AG04450 (cell line): ENCODE measurements at places on chromosomes 4 and X.

- DNase-seq: no peak
Observed at GRCh38 chr4:40206426-40206825, 9.6 kb downstream of the RHOH start.

GRCh38 chrX:18984381-18985185 lies 669 bp upstream of the PHKA2 start:
- no peak for DNase-seq

DNA sequence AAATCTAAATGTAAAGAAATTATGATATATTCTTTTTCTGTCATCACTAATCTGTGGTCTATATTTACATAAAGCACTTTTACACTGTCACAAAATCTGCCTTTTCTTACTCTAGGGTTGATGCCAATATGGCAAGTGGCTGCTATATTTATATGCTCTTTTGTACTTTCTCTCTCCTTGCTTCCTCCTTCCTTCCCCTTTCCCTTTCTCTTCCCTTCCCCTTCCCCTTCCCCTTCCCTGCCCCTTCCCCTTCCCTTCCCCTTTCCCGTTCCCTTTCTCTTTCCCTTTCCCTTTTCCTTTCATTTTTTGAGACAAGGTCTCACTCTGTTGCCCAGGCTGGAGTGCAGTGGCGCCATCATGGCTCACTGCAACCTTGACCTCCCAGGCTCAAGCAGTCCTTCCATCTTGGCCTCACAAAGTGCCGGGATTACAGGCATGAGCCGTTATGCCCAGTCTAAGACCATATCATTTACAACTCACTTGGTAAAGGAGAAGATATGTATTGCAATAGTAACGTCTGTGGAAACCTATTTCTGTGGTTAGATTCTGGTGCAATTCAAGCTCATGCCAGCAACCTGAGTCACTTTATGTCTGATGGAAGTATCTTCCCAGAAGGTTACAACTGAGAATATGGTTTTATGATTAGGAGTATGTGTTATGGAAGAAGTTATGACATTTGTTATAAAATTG lies 13.9 kb upstream of the PLAC8 start:
- DNase-seq: peak; percentile 42

GRCh38 chr4:156019246-156019645 lies 65.6 kb upstream of the CTSO start:
- no peak for DNase-seq

GRCh38 chr4:156838761-156839160 lies 132.8 kb downstream of the PDGFC start:
- DNase-seq: no peak

GRCh38 chr4:67809502-67809901 lies 55.3 kb upstream of the GNRHR start:
- DNase-seq: no peak

DNA sequence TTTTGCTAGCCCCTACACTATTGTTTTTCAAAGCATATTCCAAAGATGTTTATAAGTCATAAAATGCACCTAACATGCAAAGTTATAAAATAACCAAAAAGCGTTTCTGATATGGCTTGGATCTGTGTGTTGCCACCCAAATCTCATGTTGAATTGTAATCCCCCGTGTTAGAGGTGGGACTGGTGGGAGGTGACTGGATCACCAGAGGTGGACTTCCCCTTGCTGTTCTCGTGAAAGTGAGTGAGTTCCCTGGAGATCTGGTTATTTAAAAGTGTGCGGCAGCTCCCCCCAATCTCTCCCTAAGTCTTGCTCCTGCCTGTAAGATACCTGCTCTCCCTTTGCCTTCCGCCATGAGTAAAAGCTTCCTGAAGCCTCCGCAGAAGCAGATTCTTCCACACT lies 22.8 kb upstream of the SORBS2 start:
- DNase-seq: no peak

- DNase-seq: peak; percentile 21
Observed at GRCh38 chrX:53481816-53482465, 47.8 kb upstream of the HSD17B10 start.

DNA sequence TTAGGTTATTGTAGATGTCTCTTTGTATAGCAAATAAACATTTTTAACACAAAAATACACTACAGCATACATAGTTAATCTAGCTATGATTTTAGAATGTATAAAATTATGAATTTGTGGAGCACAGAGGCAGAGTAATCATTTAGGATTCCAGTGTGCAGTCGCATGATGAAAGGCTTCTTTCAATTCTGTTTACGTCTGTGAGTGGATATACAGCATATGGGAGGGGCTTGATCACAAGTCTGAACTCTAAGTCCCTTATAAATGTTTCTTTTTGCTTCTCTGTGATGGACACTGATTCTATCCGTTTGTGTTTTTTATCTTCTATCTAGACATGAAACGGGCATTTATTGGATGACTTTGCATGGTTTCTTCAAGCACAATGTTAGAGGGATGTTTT lies 1239.6 kb upstream of the AGA start:
- no peak for DNase-seq

DNA sequence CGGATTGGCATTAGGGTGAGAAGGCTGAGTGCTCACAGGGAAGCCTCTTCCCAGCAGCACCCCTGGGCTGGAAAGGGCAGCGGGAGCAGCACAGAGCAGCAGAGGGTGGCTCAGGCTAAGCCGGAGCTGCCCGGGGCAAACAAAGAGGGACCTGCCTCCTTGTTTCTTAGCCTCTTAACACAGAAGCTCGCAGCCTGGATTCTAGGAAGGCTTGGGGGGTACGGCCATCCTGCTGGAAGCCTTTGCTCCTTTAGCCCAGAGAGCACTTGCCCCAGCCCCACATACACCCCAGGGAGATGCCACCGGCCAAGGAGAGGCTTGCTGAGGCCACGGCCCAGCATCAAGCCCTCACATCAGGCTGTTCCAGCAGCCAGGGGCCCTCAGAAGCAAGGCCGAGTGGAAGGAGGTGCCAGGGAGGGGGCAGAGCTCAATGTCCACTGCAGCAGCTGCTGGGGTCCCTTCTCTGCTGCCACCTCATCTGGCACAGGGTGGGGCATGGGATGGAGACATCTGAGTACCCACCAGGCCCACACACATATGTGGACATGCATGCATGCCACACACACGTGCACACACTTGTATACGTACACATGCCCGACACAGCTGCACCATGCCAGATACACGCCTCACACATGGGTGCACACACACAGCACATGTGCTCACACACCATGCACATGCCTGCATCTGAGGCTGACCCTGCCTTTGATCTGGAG lies 20.3 kb upstream of the SPON2 start:
- no peak for DNase-seq

DNA sequence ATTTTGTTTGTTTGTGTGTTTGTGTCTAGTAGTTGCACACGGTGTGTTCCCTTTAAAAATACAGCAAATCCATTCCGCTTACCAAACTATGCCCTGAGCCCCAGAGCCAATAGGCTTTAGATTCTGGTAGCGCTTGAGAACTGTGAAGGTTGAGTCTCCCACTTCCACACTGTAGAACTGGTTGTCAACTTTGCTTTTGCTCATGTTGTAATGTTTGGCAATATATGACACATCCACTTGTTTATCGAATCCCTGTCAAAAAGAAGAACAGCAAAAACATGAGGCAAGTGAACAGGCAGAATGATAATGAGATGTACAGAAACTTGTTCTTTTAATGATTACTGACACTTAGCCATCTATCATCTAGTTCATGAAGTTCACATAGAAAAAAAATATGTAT lies 200.6 kb downstream of the MAPK10 start:
- no peak for DNase-seq

- DNase-seq: peak; percentile 27
Observed at GRCh38 chr4:2462218-2462991, 6.5 kb upstream of the RNF4 start.

DNA sequence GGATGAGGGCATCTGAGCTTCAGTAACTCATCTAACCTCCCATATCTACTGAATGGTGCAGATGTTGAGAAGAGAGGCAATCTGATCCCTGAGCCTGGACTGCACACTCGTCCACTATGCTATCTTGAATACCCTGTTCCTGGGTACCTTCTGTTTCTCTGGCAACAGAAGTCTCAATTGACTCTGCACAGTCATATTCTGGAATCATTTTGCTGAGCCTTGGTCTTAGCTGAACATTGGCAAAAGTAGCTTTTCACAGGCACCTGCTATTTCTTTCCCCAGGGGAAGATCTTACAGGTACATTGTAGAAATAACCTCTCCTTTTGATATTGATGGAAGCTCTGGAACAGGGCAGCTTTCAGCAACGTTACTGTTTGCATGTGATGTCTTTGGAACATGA lies 161.5 kb upstream of the GPR101 start:
- DNase-seq: no peak
